Endodermal cell (in vitro differentiated cells): ENCODE measurements at places on chromosomes 13 and 19.

- DNase-seq = no peak
Observed at GRCh38 chr19:38686530-38686888, 39.1 kb downstream of the ACTN4 start.

DNA sequence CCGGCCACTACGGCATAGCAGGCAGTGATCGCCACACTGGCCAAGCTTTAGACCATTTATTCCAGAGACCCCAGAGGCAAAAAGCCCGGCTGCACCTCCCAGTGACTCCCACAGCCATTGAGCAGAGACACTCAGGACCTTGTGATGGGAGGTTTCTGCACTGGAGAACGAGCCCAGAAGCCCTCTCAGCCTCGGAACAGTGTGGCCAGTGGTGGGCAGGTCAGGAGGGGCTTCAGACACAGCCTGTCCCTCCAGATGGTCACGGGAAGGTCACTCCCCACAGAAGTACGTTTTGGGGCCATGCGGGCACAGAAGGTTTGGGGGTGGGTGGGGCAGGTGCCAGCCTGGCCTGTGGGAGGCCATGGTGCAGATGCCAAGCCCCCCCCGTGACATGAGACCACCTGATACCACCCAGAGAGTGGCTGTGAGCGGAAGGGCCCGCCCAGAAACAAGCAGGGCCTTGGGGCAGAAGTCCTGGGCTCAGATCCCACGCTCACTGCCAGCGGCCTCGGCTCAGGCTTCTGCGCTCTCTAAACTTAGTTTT, 599 bp upstream of the F10 start:
- DNase-seq = no peak

- no peak for DNase-seq
Observed at GRCh38 chr19:12995596-12996405, 526 bp downstream of the NFIX start.

- DNase-seq = peak; percentile 61
Observed at GRCh38 chr19:867301-867793, 7.9 kb downstream of the CFD start.

GRCh38 chr13:87814403-87814802, 143.2 kb downstream of the SLITRK5 start:
- DNase-seq = no peak

- DNase-seq = no peak
Observed at GRCh38 chr13:49441846-49442245, 2.0 kb downstream of the CAB39L start.

GRCh38 chr13:37365496-37365895, 233.1 kb downstream of the POSTN start:
- DNase-seq = no peak

GRCh38 chr13:30124131-30124768, 183.1 kb downstream of the KATNAL1 start:
- no peak for DNase-seq

GRCh38 chr19:54480051-54480450, 7.0 kb upstream of the CDC42EP5 start:
- DNase-seq = no peak

- DNase-seq = no peak
Observed at GRCh38 chr19:1615156-1615765, 10.0 kb upstream of the UQCR11 start.

DNA sequence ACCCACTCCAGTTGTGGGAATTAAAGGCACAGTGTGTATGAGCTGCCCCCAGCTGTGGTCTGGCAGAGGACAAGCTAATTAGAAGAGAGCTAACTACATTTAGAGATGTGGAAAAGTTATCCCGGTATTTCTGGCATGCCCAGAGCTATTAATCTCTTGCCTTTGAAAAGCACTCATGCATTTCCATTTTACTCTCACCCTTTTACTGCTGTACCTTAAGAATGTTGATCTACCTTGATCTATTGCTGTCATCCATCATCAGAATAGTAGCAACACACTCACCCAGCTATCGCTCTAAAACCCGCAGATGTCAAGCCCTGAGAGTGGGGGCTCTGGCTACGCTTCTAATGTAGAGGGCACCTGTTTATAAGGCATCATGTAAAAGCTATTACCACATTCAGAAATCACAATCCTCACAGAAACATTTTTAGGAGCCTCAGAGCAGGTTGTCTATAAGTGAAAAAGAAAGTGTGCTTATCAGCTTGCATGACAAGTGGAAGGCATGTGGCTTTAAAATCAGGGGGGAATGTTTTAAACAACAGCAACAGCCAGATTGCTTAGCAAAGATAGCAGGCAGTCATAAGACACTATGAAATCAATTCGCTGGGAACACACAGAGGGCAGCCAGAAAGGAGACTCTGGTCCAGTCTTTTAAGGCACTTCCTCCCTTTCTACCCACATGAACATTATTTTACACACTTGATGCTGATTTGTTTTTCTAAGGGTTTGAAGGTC, 224.2 kb upstream of the IRS2 start:
- DNase-seq = no peak

GRCh38 chr13:80050252-80050651, 290.7 kb downstream of the SPRY2 start:
- no peak for DNase-seq

DNA sequence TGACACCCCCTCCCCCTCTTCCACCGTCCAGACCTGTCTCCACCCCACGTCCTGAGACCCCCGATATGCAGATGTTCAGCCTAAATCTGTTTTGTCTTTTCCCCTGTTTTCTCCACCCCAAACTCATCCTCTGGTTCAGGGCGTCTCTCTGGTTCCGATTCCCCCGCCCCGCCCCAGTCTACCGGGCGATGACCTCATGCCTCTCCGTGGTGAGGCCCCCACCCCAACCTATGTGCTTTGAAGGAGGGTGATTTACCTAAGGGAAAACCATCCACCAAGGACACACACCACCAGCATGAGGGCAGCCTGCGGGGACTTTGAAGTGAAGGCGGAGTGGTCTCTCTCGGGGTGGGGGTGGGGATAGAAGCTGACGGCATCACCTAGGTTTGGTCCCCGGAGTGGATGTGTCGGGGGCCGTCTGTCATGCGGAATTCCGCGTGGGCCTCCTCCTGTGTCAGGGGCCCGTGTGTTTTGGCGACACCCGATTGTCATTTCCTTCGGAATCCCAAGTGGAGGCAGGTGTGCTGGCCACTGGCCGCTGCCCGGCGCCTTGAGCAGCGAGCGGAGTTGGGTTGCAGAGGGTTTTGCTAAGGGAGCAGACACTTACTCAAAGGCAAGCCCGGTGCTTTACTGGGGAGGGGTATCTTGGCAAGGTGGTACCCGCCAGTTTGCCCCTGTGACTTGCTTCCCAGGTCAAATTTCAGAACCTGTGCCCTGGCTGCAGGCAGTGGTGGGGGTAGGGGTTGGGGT, 1.4 kb downstream of the FZR1 start:
- DNase-seq = peak; percentile 83

- DNase-seq = no peak
Observed at GRCh38 chr19:5238700-5239099, 101.9 kb downstream of the PTPRS start.

DNA sequence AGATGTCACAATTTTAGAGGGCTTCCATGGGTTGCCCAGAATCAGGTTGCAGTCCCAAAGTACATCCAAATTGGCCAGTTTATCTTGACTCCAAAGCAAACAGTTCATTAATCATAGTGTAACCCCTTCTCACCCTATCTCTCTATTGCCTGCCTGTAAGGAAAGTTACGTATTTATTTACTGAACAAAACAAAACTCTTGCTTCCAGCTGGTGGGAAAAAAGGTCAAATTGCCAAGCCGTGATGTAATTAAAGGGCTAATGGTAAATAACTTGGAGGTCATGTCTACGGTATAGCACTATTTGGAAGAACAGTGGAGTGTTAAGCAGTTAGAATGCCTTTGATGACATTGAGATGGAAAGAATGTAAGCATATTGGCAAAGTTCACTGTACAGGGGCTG, 214.0 kb downstream of the DLEU7 start:
- DNase-seq = no peak

DNA sequence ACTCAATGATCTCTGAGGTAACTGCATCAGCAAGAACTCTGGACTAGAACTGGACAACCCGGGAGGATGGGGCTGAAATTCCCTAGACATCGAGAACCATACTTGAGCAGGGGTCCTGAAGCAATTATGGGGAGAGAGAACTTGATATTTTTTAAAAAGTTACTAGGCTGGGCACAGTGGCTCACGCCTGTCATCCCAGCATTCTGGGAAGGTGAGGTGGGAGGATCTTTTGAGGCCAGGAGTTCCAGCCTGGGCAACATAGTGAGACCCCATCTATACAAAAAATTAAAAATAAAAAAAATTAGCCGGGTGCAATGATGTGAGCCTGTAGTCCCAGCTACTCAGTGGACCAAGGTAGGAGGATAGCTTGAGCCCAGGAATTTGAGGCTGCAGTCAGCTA, 2.3 kb upstream of the DNAJB1 start:
- no peak for DNase-seq

DNA sequence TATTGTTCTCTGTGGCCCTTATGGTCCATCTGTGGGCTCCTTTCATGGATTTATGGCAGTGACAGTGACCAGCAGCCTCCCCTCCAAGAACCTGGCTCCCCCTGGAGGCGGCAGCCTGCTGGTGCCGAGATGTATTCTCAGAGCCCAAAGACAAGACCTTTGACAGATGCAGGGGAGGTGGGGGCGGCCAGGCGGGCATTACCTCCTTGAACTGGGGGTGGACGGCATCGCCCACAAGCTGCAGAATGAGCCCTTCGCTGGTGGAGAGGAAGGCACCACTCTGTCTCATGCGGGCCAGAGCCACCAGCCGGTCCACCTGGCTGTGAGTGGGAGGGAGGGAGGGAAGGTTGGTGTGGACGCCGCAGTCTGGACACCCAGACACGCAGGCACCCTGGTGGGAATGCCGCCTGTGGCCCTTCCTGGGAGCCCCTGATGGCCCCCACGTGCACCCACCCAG, 6.6 kb downstream of the ISOC2 start:
- peak; percentile 89 for DNase-seq

DNA sequence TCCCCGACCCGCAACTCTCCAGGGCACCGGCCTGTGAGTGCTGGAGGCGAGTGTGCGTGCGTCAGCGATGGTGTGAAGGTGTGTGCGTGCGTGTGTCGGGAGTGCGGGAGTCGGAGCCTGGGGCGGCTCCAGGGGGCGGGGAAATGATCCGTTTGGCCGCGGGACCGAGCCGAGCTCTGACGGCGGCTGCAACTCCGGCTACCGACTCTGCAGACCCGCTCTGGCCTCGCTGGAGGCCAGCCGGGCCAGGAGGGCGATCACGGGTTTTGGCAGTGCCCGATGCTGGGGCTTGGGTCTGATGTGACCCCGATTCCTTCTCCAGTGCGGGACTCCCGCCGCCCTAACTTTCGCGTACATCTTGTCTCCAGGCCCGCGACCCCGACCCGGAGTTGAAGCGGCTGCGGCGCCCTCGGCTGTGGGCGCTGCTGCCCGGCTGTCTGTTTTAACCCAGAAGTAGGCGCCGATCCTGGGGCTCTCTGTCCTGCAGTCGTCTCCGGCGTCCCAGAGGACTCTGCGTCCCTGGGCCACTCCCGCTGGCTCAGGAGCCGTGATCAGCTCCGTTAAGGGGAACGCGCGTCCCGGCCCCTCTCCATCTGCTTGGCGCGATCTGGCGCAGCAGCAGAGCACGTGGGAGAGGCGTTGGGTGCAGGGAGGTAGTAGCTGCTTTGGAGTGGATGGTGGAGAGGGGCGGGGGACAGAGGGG, 1.2 kb downstream of the CHST8 start:
- peak; percentile 65 for DNase-seq

DNA sequence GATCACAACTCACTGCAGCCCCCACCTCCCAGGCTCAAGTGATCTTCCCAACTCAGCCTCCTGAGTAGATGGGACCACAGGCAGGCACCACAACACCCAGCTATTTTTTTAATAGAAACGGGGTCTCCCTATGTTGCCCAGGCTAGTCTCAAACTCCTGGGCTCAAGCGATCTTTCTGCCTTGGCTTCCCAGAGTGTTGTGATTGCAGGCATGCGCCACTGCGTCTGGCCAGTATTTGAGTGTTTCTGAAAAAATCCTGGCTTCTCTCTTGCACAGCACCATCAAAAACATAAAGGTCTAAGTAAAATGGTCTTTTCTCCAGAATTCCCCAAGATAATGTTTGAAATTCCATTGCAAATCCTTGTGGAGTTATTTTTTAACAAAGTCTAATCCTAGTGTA, 47.8 kb downstream of the ELF1 start:
- DNase-seq = no peak

DNA sequence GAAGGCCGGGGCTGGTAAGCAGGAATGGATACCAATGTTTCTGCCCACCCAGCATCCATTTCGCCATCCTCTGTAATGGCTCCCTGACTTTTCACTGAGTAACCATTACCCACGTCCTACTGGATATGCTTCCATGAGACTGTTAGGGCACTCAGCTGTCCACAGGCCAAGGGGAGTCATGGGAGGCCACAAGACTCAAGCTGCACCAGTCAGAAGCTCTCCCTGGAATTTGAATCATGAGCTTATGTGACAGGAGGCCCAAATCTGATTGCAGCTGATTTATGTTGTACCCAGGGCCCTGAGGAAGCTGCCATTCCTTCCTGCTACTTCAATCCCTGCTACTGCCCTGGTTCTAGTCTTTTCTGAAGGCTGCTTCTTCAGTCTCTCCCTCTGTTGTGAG, 28.3 kb downstream of the DEDD2 start:
- DNase-seq = no peak

DNA sequence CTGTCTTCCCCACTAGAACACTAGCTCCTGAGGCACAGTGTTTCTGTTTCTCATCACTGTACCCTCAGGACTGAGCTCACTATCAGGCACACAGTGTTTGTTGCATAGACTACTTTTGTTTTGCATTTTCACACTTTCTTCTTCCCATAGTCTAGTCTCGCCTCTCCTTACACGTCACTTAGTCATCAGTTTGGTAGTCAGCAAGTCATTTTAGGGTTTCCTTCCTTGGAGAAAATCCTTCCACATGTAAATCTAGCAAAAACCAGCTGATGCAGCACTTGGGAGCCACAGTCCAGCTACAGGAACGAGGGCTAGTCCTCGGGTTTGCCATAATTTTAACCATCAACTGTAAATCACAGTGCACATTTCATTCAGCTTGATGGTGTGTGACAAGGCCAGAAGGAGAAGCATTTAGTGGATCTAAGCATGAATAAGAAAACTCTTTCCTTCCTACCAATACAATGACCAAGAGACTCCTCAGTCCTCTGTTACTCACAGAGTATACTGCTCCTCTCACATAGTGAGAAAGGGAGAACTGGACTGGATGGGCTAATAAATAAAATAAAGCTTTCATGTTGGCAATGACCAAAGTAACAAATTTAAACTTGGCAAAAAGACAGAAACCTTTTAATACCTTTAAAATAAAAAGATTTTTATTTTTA, 221.0 kb downstream of the KLF12 start:
- DNase-seq = peak; percentile 47

GRCh38 chr13:19794631-19795030, 11.9 kb upstream of the PSPC1 start:
- peak; percentile 63 for DNase-seq

GRCh38 chr19:10027158-10027997, 14.1 kb downstream of the RDH8 start:
- DNase-seq = peak; percentile 99

DNA sequence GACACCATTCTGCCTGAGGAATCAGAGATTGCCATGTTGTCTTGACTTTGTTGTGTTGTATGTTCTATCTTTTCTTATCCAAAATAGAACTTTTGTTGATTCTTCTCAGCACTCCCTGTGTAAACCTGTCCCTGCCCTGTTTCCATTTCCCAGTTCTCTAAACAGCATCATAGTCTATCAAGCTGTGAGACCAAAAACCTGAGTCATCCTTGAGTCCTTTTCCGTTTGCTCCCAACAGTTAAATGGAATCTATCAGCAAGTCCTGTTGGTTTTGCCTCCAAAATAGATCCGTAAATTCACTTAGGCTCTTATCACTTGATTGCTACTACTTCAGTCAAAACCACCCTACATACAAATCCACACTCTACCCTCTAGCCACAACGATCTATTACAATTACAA, 667.1 kb downstream of the PCDH9 start:
- DNase-seq = no peak

GRCh38 chr13:21016487-21016886, 44.9 kb downstream of the LATS2 start:
- no peak for DNase-seq
